ENCODE measurements at places on chromosomes 7 and 10.

DNA sequence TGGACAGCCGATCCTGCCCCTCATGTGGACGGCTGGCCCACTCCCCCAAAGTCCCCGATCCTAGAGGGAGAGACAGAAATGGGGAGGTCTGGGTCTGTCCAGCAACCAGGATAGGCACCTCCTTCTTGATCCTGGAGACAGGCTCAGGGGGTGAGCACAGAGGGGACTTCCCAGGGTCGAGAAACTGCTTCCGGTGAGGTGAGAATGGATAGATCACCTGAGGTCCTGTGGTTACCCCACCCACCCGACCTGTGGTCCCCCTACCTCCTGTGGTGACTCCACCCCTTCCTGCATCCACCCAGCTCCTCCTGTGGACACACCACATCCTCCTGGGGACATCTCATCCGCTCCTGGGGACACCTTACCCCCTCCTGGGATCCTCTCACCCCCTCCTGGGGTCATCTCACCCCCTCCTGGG lies 27.4 kb upstream of the RASGEF1A start:
- DNase-seq: no peak

GRCh38 chr7:136079478-136079892 lies 102.3 kb upstream of the MTPN start:
- DNase-seq: no peak

GRCh38 chr7:102387064-102387463 lies 9.1 kb upstream of the PRKRIP1 start:
- DNase-seq: no peak

DNA sequence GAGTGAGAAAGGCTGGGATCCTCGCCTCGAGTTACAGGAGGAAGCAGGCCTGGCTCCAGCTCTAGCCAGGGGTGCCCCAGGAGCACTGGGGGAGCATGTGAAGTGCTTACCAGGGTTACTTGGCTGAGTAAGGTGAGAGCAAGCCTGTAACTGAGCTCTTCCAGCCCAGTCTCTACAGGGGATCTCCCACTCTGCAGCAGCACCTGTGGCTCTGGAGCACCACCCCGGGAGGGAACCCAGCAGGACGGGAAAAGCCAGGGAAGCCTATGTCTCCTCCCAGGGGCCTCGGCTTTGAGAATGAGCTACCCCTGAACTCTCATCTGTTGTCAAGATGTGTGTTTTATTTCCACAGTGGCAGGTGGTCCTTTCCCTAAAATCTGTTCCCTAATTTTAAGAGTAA lies 10.6 kb downstream of the LRRC20 start:
- no peak for DNase-seq

DNA sequence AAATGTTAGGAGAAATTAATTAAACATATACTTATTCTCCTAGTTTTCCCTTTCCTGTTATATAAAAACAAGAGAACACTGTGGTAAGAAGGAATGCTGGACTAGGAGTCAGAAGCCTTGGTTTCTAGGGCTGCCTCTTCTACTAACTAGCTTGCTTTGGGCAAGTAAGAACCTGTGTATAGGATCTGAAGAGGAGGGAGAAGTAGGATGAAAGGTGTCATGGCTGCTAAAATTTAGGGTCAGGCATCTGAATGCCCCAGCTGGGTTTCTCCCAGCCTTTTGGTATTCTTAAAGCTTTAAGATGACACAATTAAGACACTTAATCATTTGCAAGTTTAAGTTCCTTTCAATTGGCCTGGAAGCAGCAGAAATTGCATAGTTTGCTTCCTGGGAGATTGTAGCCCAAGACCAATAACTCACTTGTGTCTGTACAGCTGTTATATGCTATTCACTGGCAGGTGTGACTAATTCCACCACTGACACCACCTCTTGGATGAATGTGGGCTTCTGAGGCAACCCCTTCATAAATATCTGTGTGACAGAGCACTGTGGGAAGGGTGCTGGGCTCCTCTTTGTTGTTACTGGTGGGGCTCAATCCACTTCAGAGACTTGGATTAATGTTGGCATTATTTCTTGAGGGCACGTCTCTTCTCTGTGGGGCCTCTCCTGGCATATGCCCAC lies 137.2 kb downstream of the LRMDA start:
- no peak for DNase-seq

DNA sequence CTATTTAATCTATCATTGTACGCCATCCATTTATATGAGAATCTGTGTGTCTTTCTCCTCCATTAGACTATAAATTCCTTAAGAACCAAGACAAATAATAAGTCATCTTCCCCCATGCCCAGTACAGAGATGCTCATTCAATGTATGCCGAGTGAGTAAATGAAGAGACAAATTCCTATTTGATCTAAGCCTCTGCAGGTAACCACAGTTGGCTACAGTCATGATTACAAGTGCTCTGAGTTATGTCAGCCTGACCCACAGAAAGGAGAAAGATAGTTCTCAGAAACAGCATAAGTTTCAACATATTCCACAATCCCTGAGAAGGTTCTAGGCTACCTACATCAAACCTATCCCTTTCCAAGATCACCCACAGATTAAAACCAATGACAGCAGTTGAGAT lies 46.1 kb downstream of the MPP7 start:
- no peak for DNase-seq

- DNase-seq: no peak
Observed at GRCh38 chr7:7857143-7857583, 111.4 kb upstream of the GLCCI1 start.

DNA sequence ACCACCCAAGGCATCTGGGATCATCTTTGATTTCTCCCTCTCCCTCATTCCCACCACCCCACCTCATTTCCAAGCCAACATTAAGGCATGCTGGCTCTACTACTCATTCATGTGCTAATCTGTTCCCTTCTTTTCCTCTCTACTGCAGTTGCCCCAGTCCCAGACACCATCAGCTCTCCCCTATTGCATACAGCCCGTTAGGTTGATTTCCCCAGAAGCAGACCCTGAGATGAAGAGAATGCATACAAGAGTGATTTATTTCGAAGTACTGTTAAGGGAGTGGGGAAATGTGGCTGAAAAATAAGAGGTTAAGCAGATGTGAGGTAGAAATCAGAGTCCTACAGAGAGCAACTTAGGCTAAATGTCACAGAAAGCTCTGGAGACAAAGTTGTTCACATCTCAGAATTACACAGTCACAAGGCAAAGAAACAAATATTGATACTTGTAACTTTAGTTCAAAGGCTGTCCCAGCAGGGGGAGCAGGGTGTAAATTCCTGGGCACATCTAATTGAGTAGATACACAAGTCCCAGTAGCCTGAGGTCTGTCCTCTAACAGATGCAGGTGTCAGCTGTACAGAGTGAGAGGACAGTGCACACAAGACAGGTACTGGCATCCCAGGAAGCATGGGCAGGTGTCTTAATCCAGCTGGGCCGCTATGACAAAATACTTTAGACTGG lies 20.9 kb downstream of the AKR1D1 start:
- peak; percentile 8 for DNase-seq

- DNase-seq: no peak
Observed at GRCh38 chr10:18759575-18759974, 100.3 kb downstream of the ARL5B start.

- no peak for DNase-seq
Observed at GRCh38 chr10:100966887-100967286, 2.4 kb upstream of the SEMA4G start.

DNA sequence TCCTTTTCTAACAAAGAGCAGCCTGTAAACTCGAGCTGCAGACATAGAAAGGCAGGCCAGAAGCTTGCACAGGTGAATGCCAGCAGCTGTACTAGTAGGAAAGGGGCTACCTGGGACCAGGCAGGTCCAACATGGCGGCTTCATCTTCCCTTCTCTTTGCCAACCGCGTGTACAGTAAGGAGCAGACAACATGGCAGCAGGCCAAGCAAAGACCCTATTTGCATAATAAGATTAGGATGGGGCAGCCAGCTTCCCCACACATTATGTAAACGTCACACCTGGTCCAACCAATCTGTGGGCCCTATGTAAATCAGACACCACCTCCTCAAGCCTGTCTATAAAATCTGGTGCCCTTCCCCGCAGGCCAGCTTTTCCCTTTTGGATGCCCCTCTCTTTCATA lies 1186.5 kb upstream of the AUTS2 start:
- DNase-seq: peak; percentile 3

DNA sequence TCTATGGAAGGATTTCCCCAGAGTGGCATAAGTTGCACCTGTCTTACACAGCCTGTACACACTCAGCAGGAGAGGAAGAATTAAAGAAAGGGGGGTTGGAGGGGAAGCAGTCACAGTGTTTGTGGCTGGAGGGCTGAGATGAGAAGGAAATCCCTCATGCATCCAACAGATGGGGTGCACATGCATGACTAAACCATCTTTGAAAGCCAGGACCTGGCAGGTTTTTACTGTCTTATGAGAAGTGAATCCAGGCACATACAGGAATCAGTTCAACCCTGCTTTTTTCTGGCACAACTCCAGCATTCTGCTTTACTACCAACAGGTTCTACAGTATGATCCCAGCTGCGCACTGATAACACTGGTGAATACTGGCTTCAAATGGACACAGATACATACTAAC lies 107.7 kb downstream of the CACNA2D1 start:
- peak; percentile 85 for DNase-seq

DNA sequence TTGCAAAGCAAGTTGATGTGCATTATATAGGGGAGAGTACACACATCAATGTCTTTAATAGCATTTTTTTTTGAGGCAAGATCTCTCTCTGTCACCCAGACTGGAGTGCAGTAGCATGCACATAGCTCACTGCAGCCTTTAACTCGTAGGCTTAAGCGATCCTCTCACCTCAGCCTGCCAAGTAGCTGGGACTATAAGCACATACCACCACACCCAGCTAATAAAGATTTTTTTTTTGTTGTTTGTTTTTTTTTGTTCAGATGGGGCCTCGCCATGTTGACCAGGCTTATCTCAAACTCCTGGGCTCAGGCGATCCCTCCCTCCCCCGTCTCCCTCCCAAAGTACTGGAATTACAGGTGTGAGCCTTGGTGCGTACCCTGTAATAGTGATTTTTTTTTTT lies 1.5 kb downstream of the UMAD1 start:
- DNase-seq: no peak

GRCh38 chr7:81776948-81777630 lies 7.2 kb upstream of the HGF start:
- DNase-seq: no peak

DNA sequence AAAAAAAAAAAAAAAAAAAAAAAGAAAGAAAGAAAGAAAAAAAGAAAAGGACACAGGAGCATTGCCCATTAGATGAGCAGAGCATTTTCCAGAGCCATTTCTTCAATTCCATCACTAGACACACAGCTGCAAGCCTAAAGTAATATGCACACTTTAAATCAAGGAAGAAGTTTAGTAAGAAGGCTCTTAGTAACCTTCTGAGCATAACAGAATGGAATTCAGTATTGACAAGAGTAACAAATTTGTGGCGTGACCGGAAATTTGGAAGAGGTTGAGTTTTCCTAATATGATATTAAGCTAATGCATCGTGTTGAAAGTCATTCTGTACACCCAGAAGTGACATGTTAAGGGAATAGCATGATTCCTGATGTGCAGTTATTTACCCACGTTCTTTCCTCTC lies 35.3 kb downstream of the SMURF1 start:
- no peak for DNase-seq

DNA sequence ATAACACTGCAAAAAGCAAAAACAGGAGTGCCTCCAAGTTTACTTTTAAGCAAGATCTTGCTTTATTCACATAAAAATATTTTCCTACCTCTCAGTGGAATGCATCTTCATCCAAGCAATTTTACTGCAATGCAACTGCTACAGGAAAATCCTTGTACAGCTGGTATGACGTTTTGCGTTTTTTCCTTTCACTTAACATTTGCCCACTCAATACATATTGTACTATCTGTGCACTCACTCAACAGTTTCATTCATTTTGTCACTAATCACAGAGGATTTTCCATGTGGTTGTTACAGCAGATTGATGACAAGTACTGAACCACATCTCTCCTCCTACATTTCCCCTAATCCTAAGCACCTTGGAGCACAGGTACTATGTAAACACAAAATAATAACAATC lies 222.0 kb upstream of the IMMP2L start:
- no peak for DNase-seq

- DNase-seq: no peak
Observed at GRCh38 chr7:158534598-158534997, 53.0 kb downstream of the PTPRN2 start.

DNA sequence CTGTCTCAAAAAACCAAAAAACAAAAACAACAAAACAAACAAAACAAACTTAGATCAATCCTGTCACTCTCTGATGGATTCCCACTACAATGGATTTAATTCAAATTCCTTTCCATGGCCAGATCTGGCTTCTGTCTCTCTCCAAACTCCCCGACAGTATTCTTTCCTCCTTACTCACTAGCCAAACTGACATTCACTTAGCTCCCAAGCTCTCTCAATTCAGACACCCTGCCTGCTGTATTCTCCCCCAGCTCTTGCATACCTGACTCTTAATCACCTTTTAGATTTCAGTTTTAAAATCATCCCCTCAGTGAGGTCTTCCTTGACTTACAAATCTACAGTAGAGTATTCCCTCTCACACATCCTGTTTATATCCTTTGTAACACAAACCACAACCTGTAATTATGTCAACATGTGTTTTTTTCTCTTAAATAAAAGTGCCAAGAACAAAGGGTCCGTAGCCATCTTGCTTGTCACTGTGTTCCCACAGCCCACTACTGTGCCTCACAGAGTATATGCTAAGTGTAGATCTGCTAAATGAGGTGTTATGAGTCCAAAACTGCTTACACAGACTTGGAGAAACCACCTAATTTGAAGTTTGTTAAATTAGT lies 14.4 kb downstream of the HERPUD2 start:
- DNase-seq: no peak

GRCh38 chr10:93707623-93708022 lies 5.2 kb upstream of the FRA10AC1 start:
- DNase-seq: no peak

- no peak for DNase-seq
Observed at GRCh38 chr10:30178356-30178964, 119.1 kb upstream of the JCAD start.

DNA sequence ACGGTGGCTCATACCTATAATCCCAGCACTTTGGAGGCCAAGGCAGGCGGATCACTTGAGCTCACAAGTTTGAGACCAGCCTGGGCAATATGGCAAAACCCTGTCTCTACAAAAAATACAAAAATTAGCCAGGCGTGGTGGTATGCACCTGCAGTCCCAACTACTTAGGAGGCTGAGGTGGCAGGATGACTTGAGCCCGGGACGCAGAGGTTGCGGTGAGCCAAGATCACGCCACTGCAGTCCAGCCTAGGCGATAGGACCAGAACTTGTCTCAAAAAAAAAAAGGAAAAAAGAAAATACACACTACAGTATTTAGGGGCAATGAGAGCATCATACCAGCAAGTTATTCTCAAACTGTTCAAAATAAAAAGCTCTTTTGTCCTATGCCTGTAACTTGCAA lies 59.5 kb downstream of the ABI1 start:
- DNase-seq: no peak

GRCh38 chr7:5426226-5426475 lies 2.5 kb upstream of the TNRC18 start:
- DNase-seq: peak; percentile 67

- peak; percentile 38 for DNase-seq
Observed at GRCh38 chr7:33744293-33745075, 160.9 kb upstream of the BMPER start.

DNA sequence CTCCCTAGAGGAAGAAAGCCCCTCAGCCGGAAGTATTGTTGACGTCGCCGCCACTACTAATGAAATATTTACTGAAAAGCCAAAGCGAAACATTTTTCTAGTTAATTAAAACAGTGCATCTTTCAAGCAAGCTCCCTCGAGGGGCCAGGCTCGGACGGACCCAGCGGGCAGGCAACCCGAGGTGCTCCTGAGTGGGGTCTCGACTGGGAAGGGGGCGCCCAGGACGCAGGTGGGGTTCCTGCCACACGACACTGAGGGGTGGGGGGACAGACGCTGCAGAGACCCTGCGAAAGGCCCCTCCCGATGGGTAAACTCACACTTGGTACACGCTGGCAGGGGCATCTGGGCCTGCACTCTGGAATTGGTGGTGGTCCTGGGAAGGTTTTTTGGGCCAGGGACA lies 72.4 kb upstream of the ADGRA1 start:
- DNase-seq: no peak

Measured in NCI-H510A treated with DMSO at 0.1 percent for 48 hours (cell line).